AG04449 (cell line): ENCODE measurements at places on chromosomes 5 and 9.

GRCh38 chr5:135013445-135013844, 20.6 kb downstream of the PITX1 start:
- no peak for DNase-seq

- DNase-seq = no peak
Measured at GRCh38 chr5:124172389-124173003, 573.9 kb downstream of the ZNF608 start.

DNA sequence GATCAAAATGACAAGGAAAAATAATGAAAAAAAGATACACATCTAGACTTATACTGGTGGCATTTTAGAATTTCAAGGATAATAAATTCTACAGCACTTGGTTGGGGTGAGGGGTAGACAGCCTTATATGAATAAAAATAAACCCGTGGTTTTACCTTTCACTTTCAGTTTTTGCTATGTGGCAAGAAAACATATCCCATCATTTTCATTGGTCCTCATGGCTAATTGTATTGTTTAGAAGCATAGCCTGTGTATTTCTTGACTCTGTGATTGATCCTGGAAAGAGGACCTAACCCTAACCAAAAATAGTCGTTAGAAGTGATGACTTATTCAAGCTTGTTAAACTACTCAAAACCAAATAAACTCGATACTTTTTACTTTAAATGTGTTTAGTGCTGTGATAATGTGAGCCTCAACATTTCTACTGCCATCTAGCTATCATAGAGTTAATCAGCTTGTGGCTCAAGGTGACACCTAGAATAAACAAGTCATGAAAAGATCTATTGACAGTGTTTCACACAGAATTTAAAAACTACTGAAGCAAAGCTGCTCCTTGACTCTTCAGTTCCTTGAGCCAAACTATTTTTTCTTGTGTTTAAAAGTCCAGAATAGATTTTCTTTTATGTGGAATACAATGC, 153.3 kb upstream of the IZUMO3 start:
- DNase-seq = no peak

DNA sequence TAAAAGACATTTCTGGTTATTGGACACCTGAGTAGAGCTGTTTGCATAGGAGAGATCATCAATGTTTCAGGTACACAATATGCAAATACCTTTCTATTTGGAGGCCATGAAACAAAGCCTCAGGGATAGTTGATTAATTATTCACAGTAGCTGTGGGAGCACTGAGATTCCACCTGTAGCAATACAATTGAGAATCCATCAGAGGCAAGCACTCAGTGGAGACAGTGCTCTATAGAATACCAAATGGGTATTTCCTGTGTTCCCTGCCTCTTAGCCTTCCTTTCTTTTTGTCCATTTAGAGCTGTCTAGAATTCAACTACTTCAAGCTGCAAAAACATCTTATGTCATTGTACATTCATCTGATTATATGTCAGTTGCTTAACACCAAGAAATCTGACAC, 1754.0 kb upstream of the ACO1 start:
- no peak for DNase-seq

GRCh38 chr5:125277494-125278154, 531.2 kb upstream of the ZNF608 start:
- peak; percentile 31 for DNase-seq

DNA sequence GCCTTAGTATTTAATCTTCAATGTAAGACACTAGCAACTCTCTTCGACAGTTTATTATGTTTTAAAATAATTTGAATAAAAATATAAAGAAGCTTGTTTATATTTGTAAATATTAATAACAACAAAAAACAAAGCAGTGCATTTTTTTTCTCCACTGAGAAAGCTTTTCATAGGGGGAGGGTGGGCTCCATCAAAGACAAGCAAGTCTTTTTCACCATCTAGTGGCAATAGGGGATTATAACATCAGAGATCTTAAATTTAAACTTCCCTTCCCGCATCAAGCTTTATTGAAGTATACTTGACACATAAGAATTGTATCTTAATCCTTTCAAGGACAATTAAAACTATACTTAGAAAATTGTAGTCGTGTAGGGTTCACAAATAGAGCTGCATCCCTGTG, 9.3 kb upstream of the OR13F1 start:
- DNase-seq = no peak
